ENCODE measurements at places on chromosomes 5 and 9. TPM values are rescaled to one million over a fixed set of nuclear protein-coding genes. Genes with fewer than 3 reads are reported as not detected.

ZBED3 gene
- total RNA-seq = 4.2 TPM

HCN1 gene
- not detected for total RNA-seq

FAM221B gene
- not detected for total RNA-seq

TAF11L10 gene
- total RNA-seq = not detected

UGT3A2 gene
- not detected for total RNA-seq

PCDHB1 gene
- not detected for total RNA-seq

IL3 gene
- total RNA-seq = not detected

PALM2AKAP2 gene
- total RNA-seq = 0.06 TPM

ZNF608 gene
- 0.66 TPM for total RNA-seq

TMOD1 gene
- 2.9 TPM for total RNA-seq
